ENCODE measurements at places on chromosomes 16 and 17. TPM values are rescaled to one million over a fixed set of nuclear protein-coding genes. Genes with fewer than 3 reads are reported as not detected.

DNA sequence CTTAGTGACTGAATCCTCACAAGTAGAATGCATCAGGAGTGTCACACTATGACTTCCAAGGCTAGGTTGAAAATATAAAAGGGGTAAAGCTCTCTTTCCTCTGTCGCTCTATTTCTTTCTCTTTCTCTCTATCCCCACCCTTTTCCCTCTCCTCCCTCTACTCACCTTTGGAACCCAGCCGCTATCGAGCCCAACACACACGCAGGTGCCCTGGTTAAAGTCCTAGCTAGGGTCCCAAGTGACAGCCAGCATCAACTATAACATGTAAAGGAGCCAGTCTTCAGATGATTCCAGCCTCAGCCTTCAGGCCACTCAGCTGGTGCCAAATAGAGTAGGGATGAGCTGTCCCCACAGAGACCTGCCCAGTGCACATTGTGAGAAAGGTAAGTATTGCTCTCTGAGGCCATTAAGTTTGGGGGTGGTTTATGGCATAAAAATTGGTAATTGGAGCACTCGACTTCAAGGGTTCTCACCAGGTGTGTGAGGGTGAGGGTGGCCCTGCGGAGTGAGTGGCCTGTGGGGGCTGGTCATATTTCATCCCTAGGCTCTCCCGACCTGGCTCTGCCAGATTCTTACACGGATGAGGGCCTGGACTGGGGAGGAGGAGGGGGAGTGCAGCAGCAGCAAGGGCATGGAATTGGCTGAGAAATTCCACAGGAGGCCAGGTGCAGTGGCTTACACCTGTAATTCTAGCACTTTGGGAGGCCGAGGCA, 14.9 kb upstream of the C16orf54 start:
- no peak for DNase-seq

DNA sequence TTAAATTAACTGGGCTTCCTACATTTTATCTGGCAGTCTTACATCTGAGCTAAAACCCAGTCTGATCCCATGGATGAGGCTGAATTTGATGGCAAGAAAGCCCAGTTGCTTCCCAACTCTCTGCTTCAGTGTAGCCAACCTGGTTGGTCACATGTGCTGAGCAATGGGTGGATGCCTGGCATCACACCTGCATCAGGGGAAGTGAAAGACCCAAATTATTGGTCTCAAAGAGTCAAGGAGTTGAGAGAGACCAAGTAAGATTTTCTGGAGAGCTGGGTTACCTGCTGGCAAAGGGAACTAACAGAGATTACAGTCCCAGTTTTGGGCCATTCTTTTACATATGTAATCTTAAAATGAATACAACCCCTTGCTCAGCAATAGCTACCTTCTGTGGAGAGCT, 38.8 kb downstream of the RGS9 start:
- no peak for DNase-seq

GRCh38 chr17:63999680-64000531, 1.8 kb downstream of the PRR29 start:
- DNase-seq = no peak

GRCh38 chr17:28365487-28365886, 488 bp upstream of the SEBOX start:
- no peak for DNase-seq

GRCh38 chr17:48749621-48750553, 21.3 kb upstream of the HOXB13 start:
- no peak for DNase-seq

DNA sequence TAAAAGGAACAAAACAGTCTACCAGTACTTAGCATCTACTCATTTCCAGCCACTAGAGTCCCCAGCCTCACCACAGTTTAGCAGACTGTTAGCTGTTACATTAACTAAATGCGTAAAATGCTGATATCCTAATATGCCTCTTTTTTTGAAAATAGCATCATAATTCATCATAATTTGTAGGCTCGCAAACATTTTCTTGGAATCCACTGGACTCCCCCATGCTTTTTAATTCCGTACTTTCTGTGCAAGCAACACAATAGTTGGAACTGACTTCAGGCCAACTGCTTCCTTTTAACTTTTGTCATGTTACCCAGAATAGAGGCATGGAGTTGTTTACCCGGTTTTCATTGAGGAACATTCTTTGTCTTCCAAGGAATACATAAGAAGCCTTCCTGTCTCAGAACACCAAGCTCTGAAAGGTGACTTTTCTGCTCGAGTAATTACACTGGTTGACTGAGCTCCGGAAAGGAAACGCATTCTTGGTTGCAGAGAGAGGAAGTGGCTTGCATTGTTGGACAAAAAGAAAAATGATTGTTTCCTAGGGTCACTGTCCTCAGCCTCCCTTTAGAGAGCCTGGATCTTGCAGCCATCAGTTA, 30.9 kb upstream of the SEC14L1 start:
- DNase-seq = peak; percentile 94

KRTAP9-7 gene
- not detected for total RNA-seq

DNA sequence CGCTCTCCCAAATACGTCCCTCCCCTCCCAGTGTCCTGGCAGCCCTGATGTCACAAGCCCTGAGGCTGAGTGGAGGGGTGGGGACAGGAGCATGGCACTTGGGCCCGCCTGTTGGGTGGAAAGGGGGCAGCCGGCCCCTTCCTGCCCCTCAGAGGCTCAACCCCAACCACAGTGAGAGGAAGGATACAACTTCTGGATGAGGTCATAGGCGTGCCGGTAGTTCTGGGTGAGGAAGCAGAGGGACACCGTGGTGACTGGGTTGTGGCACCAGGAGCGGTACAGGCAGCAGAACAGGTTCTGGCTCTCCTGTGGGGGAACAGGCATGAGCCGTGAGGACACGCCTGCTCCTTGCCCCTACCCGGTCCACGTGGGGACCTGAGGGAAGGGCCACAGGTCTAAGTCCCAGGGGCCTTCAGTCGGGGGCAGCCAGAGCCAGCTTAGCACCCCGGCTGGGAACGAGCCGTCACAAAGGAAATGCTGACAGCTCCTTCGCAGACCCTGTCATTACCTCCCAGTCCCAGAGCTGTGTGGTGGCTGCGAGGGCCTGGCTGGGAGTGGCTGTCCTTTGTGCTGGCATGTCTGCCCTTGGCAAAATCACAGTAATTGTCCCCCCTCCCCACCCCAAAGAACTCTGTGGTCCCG, 11.2 kb upstream of the MTSS2 start:
- no peak for DNase-seq

PRSS21 gene
- total RNA-seq = not detected

PYDC1 gene
- total RNA-seq = not detected

DNA sequence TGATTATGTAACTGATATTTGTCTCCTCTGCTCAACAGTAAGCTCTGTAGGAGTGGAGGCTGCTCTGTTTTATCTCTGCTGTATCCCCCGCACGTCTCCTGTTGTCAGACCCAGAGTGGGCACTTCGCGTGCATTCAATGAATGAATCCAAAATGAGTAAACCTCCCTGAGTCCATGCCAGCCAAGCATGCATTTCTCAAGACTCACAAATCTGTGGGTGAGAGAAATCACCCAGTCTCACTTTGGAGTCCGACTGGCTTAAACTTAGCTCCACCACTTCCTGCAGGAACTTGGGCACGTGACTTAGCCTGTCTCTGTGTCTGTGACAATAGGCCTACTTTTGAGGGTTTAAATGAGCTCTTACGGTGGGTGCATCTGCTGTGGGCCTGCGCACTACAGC, 3.7 kb downstream of the PNPO start:
- peak; percentile 12 for DNase-seq

SECTM1 gene
- 0.37 TPM for total RNA-seq

- DNase-seq = no peak
Measured at GRCh38 chr17:28470266-28470913, 3.1 kb upstream of the SLC13A2 start.

TPPP3 gene
- total RNA-seq = 0.16 TPM

OTOA gene
- not detected for total RNA-seq

Data from SK-MEL-5 (cell line).